ENCODE measurements at places on chromosomes 11 and 22.

DNA sequence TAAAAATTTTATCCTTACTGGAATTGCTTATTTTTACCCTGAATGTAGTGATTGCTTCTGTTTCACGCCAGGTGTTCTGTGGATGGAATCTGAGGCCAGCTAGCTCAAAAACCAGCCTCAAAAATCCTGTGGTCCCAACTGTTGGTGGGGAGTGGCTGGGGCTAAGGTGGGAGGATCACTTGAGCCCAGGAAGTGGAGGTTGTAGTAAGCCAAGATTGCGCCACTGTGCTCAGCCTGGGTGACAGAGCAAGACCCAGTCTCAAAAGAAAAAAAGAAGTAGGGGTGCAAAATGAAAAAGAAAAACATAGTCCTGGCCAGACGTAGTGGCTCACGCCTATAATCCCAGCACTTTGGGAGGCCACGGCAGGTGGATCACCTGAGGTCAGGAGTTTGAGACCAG, 27.0 kb upstream of the SLC5A1 start:
- DNase-seq = no peak

DNA sequence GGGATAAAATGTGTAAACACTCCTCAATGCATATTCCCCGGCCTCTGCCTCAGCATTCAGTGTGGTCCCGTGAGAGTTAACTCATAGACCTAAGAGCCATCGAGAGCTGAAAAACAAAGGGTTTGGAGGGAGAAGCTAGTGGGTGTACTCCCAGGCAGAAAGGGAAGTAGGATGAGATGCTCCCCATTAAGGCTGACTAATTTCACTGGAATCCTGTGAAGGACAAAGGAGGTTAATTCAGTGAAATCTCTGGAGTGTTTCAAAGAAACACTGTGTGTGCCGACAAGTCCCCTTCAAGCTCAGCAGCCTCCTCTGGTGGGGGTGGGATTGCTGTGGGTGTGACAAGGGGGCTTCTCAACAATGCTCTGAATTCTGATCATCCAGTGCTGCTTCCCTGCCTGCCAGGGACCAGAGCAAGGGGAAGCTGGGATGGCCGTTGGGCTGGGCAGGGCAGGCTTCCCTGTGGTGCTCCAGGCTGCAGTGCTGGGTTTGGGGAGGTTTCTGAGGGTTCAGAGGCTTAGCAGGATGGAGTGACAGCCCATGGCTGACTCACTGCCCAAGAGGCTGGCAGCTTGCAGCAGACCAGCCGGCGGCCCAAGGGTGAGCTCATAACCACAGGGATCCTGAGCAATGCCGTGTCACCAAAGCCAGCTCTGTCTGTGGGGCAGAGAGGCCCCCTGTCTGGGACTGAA, 61.4 kb upstream of the BMAL1 start:
- peak; percentile 98 for DNase-seq

GRCh38 chr22:27300536-27301285, 500.8 kb downstream of the MN1 start:
- DNase-seq = no peak

DNA sequence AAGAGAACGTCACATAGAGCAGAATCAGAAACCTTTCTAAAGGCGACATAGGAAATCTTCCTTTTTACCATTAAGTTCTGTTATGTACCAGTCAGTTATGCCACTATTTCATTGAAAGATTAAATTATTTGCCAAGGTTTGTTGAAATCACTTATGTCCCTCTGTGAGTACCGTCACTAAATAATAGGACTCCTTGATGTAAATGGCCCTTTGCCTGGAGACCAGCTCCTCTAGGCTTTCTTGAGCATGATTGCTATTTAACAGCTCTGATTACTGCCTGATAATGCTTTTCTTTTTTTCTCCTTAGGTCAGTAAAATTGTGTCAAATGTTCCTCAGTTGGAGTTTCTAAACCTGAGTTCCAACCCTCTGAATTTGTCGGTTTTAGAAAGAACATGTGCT, 29.3 kb downstream of the TBCEL start:
- no peak for DNase-seq

DNA sequence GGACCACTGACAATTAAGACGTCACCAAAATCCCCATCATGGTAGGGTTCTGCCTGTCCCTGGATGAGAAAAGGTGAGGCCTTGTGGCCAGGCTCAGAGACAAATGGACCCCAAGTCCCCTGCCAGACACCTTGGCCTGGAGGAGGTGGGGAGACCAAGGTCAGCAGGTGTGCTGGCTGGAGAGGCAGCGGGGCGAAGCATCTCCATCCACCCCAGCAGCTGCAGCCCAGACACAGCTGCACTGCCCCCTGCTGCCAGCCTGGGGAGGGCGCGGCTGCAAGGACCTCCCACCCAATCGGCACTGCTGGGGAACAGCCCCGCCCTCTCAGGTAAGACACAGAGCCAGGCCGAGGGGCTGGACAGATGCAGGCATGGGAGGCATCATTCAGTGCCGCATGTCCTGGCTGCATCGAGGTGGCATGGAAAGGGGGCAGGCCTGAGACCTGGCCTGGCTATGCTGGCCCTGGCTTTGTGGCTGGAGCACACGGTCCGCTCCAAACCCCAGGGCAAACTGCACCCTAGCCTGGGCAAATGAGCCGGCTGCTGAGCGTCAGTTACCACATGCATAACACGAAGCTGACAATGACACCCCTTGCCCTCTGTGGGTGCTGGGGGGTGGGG, 12.2 kb upstream of the MFNG start:
- DNase-seq = no peak

DNA sequence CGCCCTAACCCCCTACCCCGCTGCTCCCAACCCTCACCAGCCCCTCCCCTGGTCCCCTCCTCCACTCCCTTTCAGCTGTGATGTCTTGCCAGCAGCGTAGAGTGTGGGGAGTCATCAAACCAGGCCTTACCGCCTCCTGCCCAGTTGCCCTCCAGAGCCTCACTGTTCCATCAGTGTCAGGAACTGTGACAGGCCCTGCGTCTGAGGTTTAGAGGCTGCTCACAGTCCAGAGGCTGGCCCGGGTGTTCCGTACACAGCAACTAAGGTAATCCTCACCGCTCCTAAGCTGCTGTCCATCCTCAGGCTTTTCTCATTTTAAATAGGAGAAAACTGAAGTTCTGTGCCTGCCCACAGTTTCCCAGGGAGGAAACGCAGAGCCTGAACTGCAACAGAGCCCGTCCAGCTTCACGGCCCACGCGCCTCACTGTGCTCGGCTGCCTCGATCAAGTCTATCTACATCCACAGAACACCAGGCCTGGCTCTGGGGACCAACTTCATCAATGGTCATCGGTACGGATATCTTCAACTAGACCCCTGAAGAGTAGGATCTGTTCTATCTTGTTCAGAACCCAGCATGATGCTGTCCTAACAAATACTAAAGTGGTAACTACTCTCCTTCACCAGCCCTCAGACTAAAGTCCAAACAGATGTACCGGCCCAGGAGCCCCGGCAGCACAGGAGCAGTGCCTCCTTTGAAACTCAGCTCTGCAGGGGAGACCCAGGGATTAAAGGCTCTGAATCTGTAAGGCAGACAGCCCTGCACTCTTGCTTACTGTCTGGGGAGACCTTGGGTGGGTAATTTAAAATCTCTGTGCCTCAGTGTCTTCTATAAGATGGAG, 10.3 kb downstream of the VPS37C start:
- no peak for DNase-seq

GRCh38 chr11:1121331-1121812, 36.4 kb upstream of the MUC5AC start:
- DNase-seq = no peak

GRCh38 chr11:134149371-134149770, 74.4 kb downstream of the NCAPD3 start:
- no peak for DNase-seq

- no peak for DNase-seq
These were observed 5.7 kb downstream of the CTSD start for GRCh38 chr11:1757861-1758610.
